ENCODE measurements at places on chromosomes 13 and 19.
A peak's percentile ranks its signal among the peaks of the same experiment; 100 is the strongest.

GRCh38 chr19:13588957-13589833, 82.9 kb upstream of the CACNA1A start:
- peak; percentile 61 for DNase-seq

GRCh38 chr19:47239610-47240296, 8.8 kb upstream of the BBC3 start:
- DNase-seq: no peak

GRCh38 chr13:46062185-46062584, 9.6 kb upstream of the ZC3H13 start:
- DNase-seq: no peak

GRCh38 chr19:34236035-34236987, 18.0 kb upstream of the GARRE1 start:
- no peak for DNase-seq
